ENCODE measurements at places on chromosomes 4 and X.

GRCh38 chrX:67720344-67720743 lies 176.5 kb downstream of the AR start:
- DNase-seq = no peak

- DNase-seq = no peak
Measured at GRCh38 chr4:183853548-183853940, 51.6 kb upstream of the STOX2 start.

DNA sequence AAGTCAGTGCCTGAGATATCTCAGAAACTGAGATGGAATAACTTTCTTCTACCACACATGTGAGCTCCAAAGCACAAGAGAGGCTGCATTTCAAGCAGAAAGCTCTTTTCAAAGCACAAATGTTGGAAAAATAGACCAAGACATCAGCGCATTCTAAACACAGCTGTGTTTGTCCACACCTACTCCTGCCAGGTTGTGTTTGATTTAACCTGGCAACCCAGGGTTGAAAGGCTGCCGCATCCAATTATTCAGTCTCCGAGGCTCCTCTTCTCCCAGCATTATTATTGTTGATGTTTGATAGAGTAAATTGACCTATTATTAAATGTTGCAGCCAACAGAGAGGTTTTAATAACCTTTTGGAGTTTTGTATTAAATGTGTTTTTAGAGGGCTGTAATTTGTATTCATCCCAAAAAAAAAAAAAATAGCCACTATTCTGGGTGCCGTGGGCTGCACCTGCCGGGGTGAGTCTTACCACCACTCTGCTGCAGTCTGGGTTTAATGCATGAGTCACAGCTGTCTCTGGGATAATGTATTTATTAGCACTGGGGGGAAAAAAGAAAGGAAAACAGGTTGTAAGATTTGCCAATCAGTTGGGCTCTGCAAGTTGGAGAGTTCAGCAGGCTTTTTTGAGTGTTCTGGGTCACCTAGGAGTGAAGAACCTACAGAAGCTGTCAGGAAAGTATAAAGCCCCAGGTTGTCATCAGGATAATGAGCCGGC lies 105.2 kb upstream of the NOCT start:
- no peak for DNase-seq

DNA sequence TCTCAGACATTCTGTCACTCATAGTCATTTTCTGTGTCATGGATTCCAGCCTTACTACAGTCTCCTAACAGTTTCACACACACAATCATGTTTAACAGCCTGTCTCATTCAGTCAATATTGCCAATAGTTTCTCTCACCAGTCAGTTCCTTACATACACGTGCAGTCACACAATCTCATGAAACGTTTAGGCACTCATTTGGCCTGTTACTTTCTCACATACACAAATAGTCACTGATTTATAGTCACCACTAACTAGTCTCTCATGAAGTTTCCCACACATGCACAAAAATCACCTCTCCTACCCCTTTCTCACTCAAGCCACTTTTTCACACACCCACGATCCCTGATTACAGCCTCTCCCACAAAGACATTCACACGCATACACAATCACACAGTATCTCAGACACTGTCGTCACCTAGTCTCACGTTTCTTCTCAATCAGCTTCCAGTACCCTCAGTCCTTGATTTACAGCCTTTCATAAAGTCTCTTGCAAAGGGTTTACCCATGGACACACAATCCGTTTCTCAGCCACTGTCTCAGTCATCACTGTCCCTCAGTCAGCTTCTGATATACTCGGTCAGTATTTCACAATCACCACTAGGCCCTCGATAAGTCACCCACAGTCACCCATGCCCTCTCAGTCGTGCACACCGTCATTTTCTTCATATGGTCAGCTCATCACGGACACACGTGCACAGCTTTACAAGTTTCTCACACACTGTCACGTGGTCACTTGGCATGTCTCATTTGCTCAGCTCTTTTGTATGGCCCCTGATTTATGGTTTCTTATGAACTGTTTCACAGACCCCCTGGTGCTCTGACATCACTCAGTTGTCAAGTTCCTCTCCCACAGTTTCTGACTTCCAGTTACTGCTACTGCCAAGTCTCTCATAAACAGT lies 4.2 kb upstream of the CFP start:
- no peak for DNase-seq

GRCh38 chrX:56746996-56747395 lies 18.0 kb downstream of the NBDY start:
- DNase-seq = no peak

- no peak for DNase-seq
Measured at GRCh38 chr4:86502081-86502480, 92.0 kb upstream of the PTPN13 start.

DNA sequence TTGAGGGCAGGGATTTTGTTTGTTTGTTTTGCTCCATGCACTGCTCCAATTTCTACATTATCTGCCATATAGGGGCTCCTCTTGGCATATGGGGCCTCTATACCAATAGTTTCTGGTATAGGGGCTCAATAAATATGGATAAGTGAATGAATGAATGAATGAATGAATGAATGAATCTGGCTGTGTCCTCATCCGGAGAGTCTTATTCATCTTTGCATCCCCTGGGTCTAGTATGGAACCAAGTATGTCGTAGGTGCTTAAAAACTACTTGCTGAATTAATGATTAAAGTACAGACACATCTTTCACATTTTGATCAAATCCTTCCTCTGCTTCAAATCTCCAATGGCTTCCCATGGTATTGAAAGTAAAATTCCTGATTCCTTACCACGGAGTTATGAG lies 80.1 kb downstream of the DRD5 start:
- DNase-seq = no peak

GRCh38 chr4:20284990-20285389 lies 33.3 kb downstream of the SLIT2 start:
- DNase-seq = no peak

GRCh38 chr4:109816082-109816442 lies 500 bp downstream of the GAR1 start:
- no peak for DNase-seq

DNA sequence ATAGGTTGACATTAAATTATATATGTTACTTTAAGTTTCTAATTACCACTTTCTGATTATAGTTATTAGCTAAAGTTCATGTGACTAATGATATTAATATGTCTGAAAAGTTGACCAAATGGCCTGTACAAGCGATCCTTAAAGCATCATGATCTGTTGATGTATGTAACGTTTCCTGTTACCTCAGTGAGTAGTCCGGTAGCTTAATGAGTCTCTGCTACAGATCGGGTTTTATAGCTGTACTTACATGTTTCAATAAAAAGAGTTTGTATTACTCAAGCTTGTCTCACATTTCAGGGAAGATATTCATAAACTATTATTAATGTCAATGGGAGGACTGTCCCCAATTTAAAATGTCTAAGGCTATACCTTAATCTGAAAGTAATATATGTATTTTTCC lies 246.3 kb downstream of the PPP3CA start:
- DNase-seq = no peak

DNA sequence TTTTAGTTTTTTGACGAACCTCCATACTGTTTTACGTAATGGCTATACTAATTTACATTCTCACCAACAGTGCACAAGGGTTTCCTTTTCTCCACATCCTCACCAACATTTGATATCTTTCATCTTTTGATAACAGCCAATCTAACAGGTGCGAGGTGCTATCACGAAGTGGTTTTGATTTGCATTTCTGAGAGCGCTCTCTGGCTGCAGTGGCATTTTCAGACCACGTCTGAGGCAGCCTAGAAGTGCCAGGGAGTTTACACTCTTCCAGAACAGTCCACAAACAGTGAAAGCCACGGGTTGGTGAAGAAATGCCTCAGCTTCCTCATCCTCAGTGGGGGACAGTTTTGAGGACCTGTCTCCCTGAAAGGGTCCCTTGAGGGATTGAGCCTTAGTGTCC lies 471.0 kb downstream of the BCOR start:
- no peak for DNase-seq

- DNase-seq = no peak
Measured at GRCh38 chr4:171639540-171639939, 173.7 kb upstream of the GALNTL6 start.

DNA sequence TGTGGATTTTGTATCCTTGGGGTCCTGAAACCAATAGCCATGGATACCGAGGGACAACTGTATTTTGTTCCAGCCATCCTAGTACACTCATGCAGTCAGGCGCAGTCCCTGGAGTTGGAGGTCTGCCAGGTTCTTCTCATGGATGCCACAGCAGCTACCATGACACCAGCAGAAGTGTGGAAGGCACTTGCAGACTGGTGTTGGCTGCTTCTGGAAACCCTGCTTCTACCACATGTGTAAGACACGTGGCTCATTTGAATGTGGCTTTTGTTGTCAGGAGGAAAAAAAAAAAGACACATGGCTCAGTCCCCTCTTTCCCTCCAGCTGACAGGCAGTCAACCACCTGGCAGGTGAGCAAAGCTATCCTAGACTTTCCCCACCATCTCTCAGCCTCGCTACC lies 19.4 kb downstream of the DRD5 start:
- no peak for DNase-seq

DNA sequence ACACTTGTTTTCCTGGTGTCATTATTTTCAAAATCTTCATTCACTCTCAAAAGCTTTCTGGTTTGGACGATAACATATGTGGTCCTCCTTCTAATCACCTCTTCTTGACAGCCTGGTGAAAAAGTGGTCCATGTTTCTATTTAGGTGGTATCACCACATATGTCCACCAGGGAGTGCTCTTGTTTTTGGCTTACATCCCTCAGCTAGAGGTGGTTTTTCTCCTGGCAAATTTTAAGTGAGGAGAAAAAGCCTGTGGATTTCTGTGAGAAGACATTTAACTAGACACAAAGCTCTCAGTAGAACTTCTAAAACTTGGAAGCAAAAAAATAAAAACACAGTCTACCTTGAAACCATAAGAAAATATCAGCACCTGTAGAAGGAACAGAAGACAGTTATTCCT lies 58.0 kb upstream of the FRMPD4 start:
- DNase-seq = peak; percentile 68

GRCh38 chr4:57668621-57669020 lies 558.4 kb upstream of the IGFBP7 start:
- no peak for DNase-seq

GRCh38 chr4:74754218-74754617 lies 40.1 kb downstream of the BTC start:
- no peak for DNase-seq

DNA sequence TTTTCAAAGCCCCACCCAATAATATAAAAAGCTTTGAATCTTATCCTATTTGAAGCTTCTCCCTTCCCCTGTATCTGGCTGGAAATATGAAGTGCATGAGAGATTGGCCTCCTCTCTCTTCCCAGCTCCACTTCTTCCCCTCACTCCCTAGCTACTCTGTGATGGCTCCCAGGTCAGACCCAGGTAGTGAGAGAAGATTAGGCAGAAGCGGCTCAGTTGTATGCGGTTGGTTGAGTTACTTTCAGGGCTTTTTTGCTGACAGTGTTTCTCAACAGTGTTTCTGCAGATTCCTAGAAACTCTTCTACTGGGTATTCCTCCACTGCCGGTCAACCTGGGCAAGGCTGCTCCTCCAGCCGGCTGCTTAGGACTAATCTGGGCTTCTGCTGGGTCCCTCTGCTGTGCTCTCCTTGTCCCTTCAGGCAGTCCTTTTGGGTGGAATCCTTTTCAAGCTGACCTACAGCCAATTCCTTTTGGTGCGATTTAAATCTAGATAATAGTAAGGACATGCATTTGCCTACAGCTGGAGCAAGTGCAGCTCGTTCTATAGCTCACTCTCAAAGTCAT lies 87.4 kb upstream of the SLC7A11 start:
- DNase-seq = peak; percentile 56

DNA sequence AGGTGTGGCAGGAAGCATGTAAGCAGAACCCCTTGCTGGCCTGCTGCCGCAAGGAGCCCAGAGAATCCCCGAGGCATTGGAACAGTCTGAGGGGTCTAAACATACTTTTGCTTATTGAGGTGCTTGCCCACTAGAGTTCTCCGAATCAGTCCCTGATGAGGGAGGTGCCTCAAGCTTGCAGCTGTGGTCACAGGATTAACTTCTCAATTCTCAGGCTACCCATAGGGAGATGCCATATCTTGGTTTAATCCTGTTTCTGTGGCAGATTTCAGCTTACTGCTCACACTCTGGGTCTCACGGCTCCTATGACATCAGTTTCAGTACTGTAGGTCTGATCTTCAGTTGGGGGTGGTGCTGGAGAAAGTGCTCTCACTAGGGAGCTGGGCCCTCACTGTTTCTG lies 39.9 kb downstream of the CCNG2 start:
- no peak for DNase-seq

GRCh38 chr4:130393642-130394041 lies 1297.7 kb downstream of the C4orf33 start:
- no peak for DNase-seq

- DNase-seq = no peak
Measured at GRCh38 chr4:177802661-177803060, 360.4 kb upstream of the AGA start.

DNA sequence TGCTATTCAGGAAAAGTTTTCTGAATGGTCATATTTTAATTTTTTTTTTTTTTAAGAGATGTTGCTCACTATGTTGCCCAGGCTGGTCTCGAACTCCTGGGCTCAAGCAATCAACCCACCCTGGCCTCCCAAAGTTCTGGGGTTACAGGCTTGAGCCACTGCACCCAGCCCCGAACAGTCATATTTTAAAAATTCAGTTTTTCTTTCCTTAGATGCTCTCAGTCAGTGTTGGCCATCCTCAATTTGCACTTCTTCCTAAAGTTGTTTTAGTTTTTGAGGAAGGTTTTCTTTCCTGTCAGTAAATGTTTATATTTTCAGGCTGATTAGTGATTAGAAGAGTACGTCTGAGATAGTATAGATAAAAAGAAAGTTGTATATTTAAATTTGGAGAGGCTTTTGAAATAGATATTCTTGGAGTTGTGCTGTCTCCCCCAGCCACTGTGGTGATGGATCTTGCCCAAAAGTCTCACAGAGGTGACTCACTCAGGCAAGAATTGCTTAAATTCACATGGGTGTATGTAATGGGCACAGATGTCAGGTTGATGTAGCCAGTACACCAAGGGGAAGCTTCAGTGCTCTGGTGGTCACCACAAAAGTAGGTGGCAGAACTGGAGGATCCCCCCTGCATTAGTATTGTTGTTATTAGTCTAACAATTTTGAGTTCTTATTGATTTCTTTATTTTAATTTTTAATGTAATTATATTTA lies 72.2 kb upstream of the ELOVL6 start:
- no peak for DNase-seq

Measured in ELF-1 (cell line).